ENCODE measurements at places on chromosomes 2 and 18.

- DNase-seq, result no peak
These were observed 6.4 kb upstream of the TRIB2 start for GRCh38 chr2:12710301-12710700.

- DNase-seq, result no peak
These were observed 608 bp upstream of the VPS4B start for GRCh38 chr18:63422864-63423304.

GRCh38 chr2:12567411-12567810, 149.3 kb upstream of the TRIB2 start:
- no peak for DNase-seq

GRCh38 chr2:102082571-102083392, 59.8 kb upstream of the IL1R1 start:
- DNase-seq, result peak; percentile 91

DNA sequence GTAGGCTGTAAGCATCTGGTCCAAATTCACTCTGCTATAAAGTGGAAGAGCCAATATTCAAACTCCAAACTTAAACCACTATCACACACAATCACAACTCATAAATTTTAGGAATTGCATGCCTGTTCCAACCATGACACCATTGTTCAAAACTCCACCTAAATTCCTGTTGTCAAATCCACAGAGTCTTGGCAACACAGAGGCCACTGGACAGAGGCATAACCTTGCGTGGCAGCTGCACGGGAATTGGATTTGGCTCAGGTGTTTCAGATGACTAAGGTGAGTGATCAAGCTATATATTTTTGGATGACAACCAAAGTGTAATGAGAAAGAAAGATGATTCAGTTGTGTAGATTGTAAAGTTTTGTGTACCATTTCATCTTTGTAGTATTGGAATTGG, 422.7 kb upstream of the TNP1 start:
- peak; percentile 93 for DNase-seq

DNA sequence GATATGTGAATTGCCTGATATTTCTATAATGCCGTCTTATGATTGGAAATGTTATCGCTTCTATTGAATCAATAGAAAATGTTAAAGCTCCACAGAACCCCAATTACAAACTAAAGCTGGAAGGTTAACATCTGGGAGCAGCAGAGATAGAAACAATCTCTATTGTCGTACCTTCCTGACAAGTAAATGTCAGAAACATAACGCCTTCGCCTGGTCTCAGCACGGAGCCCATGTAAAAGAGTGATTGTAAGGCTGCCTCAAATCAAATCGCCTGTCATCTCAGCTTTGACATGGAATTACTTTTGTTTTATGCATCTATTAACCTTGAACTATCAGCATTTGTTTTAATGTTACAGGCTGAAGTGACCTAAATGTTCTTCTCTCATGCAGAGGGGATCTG, 885.9 kb upstream of the PIK3C3 start:
- no peak for DNase-seq

- no peak for DNase-seq
These were observed 90.6 kb downstream of the SNTG2 start for GRCh38 chr2:1041012-1041805.

GRCh38 chr2:12335131-12335530, 381.6 kb upstream of the TRIB2 start:
- no peak for DNase-seq

DNA sequence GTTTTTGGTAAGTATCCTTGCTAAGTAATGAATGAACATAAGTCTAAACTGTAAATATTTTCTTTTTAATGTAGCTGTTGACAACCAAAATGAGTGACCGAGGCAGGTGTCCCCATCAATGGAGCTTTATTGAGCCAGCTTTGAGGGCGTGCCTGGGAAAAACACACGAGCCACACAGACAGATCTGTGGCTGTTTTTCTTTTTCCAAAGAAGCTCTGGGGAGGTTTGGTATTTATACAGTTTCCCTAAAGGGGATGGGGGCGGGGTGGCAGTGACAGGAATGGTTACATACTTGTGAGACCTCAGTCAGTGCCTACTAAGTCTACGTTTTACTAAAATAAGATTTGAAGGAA, 11.2 kb downstream of the DBI start:
- DNase-seq, result no peak

GRCh38 chr2:240523451-240524281, 34.1 kb downstream of the ANKMY1 start:
- DNase-seq, result no peak

DNA sequence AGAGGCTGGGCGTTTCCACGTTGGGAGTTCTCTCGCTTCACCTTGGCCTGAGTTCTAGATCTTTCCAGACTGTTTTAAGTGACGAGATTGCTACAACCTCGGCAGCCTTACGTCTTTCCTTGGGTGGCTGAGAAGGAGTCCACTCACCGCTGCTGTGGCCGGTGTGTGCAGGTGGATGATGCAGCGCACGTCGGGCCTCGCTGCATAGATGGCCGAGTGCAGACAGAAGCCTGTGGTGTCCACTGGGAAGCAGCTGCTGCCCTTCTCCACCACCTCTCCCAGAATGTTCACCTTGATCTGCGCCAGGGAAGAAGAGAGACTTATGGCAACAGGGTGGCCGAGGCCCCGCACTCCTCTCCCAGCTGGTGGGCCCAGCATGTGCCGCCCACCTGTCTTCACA, 75.7 kb downstream of the ADD2 start:
- no peak for DNase-seq

DNA sequence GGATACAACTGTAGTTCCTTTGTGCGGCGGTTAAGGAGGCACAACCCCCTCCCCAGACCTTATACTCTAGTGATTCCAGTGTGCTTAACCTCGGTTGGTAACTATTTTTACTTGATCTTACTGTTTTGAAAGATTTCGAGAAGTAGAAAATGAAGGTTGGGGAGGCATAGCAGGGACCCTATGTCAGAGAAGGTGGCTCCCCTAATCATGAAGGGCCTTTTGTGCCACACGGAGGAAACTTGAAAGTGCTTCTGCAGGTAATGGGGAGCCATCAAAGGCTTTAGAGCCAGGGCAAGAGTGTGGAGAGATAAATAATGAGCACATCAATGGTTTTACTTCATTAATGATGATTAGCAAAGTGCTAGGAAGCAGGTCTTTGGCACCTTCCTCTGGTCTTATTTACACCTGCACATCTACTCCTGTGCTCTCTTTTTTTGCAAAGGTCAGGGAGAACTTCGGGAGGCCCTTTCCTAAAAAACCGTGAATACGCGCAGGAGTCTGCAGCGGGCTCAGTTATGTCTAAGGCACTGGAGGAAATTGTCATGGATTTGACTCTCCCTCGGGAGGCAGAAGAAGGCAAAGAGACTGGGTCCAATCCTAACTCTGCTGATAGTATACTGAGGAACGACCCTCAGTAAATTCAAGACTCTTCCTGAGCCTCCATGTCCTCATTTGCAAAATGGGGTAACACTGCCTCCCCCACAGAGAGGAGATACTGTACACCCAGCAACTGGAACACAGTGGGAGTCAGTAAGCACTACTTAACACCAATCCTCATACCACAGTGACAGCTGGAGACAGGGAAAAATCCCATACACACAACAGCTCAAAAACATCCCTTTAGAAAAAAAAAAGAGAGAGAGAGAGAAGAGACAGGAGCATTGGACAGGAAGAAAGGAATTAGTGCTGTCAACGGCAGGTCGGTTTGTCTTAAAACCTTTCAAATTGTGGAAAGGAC, 81.6 kb downstream of the DDX1 start:
- no peak for DNase-seq

DNA sequence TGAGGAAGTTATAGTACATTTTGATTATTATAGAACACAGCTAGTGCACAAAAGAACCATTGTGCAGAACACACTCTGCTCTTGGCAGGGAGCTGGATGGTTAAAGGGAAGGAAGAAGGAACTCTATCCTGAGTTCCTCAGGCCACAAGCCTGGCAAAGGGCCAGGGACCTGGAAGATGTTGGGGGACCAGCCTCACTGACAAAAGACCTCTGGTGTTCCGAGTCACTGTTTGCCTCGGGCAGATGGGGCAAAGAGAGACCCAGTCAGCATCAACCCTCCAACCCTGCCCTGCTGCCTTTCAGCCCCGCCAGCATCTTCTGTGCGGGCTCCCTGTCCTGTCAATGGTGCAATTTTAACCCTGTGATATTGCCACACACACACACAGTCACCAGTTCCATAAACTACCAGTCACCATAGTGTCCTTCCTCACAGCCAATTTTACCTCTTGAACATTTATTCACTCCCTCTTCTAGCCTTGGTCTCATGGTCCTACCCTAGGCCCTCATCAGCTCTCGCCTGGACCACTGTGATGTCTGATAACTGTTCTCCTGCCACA, 21.9 kb downstream of the NEMP2 start:
- DNase-seq, result no peak

DNA sequence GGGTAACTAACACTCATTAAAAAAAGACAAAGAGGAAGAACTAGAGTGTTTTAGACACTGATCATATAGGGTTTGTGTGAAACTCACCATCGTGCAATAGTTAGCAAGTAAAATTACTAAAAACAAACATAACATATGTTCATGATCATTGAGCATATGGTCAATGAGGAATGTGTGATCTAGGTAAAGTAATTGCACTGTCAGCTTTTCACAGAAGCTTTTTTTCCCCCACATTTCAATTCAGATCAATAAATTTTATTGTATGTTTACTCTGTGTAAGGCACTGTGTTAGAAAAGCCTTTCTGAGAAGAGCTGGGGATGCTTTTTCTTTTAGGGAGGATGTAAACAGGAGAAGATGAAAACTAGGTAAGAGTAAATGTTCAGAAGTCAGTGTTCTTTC, 348.2 kb downstream of the LRP1B start:
- no peak for DNase-seq

DNA sequence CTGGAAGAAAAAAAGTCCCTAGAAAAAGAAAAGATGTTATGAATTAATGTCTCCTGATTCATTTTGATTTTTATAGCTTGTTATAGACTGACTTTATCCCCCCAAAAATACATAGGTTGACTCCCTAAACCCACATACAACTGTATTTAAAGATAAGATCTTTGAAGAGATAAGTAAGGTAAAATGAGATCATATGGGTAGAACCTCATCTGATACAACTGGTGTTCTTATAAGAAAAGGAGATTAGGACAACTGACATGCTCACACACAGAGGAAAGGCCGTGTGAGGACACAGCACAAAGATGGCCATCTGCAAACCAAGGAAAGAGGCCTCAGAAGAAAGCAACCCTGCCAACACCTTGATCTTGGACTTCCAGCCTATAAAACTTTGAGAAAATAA, 117.5 kb downstream of the CD226 start:
- no peak for DNase-seq

- peak; percentile 91 for DNase-seq
These were observed 85.6 kb upstream of the ETAA1 start for GRCh38 chr2:67311536-67311935.

DNA sequence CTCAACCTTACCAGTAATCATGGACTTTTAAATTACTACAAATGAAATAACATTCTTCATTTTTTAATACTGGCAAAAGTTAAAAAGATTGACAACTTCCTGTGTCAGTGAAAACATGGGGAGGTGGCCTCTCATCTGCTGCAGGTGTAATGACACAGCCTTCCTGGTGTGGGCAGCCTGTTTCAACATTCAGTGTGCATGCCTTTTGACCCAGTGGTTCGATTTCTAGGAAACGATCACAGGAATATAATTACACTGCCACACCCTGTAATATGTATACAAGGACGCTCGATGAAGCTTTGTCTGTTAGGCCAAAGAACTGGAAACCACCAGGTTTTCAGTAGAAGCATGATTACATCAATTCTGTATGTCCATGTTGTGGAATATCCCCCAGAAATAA, 68.7 kb downstream of the MTHFD2 start:
- DNase-seq, result no peak

DNA sequence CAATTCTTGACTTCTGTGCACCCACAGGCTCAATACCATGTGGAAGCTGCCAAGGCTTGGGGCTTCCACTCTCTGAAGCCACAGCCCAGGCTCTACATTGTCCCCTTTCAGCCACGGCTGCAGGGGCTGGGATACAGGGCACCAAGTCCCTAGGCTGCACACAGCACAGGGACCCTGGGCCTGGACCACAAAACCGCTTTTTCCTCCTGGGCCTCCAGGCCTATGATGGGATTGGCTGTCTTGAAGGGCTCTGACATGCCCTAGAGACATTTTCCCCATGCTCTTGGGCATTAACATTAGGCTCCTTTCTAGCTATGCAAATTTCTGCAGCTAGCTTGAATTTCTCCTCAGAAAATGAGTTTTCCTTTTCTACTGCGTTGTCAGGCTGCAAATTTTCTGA, 29.7 kb downstream of the NUP35 start:
- no peak for DNase-seq

- DNase-seq, result peak; percentile 14
These were observed 112.8 kb downstream of the PRELID3A start for GRCh38 chr18:12520442-12520992.

GRCh38 chr18:3283908-3284307, 22.0 kb downstream of the MYL12B start:
- no peak for DNase-seq

DNA sequence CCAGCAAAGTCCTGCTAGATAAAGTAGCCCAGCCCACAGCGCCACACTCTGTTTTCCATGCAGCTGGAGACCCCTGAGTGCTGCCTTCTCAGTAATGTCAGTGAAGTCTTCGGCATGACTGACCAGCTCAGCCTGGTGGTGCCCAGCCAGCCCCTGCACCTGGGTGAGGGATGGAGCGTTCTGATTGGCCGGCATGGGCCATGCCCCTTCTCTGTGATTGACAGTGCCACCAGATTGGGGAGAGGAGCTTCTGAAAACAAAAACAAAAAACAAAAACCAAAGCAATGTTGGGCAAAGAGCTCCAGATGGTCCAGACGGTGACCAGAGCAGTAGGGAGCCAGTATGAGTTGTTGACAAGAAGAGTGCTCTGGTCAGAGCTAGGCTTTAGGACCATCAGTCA, 122.6 kb downstream of the DYSF start:
- DNase-seq, result no peak

GRCh38 chr2:215554689-215555498, 119.0 kb upstream of the FN1 start:
- peak; percentile 71 for DNase-seq

GRCh38 chr2:26191316-26192159, 18.6 kb downstream of the GAREM2 start:
- DNase-seq, result no peak

GRCh38 chr2:177232098-177232704, 19.6 kb downstream of the HNRNPA3 start:
- DNase-seq, result no peak

GRCh38 chr2:175450029-175450760, 268.7 kb upstream of the ATP5MC3 start:
- DNase-seq, result no peak

DNA sequence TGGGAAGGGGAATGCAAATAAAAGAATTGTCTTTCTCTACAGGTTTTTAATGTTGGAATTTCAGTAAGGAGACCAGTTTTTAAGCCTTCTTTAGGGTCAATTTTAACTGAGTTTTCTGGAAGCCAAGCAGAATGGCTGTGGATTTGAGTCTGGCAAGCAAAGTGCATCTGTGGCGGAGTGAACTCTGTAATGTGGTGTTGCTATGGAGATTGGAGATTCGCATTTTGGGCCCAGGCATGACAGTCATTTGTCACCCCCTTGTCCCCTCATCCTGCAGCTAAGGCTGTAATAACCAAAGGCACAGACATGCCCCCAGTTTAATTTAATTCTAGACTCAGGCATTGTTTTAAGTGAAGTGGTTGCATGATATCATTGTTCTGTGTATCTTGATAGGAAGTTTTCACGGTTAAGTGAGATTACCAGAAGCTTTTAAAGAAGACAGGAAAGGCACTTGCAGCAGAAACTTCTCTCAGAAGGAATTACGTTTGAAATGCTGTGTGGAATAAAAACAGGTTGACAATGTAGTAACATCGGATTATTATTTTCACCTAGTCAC, 30.6 kb downstream of the ARMC9 start:
- DNase-seq, result no peak

- peak; percentile 97 for DNase-seq
These were observed 8.0 kb upstream of the CDK15 start for GRCh38 chr2:201798252-201798913.

GRCh38 chr18:9210966-9211365, 74.4 kb downstream of the ANKRD12 start:
- DNase-seq, result no peak
